Kidney glomerular epithelial cell (primary cell): ENCODE measurements at places on chromosomes 6 and 20.

- DNase-seq: no peak
These were observed 16.2 kb downstream of the METTL24 start for GRCh38 chr6:110341663-110342596.

- no peak for DNase-seq
These were observed 30.9 kb upstream of the SLC24A3 start for GRCh38 chr20:19181552-19181951.

- peak; percentile 7 for DNase-seq
These were observed 91.9 kb downstream of the TFAP2A start for GRCh38 chr6:10323018-10323417.

DNA sequence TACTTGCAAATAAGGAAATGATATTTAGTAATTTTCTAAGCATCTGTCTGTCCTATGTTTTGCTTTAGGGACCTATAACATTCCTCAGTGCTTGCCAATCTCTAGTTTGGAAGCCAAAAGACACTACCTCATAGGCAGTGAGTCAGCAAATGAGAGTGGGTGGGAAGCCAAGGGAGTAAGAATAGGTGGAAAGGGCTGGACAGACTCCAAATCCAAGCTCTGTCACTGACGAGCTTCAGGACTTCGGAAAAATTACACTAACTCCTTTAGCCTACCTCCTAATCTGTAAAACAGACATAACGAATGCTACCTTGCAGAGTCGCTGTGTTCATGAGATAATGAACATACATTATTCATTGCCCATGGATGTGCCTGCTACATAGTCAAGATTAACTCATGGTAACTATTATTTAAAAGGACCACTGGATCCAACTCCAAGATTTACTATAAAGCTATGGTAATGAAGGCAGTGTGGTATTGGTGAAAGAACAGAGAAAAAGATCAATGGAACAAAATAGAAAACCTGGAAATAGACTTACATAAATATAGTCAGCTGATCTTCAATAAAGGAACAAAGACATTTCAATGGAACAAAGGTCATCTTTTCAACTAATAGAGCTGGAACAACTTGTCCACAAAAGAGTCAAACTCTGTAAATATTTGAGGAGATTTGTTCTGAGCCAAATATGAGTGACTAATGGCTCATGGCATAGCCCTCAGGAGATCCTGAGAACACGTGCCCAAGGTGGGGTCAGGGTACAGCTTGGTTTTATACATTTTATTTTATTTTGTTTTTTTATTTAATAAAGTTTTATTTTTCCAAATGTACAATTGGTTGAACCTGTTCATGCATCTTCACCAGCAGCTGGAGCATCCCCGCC, 64.1 kb downstream of the FAM50B start:
- DNase-seq: peak; percentile 98

GRCh38 chr6:67898875-67899274, 736.2 kb upstream of the ADGRB3 start:
- no peak for DNase-seq

- DNase-seq: peak; percentile 62
These were observed 19.6 kb upstream of the ABT1 start for GRCh38 chr6:26576929-26577719.
